Osteoblast (primary cell): ENCODE measurements at places on chromosomes 5 and 9.
A peak's percentile ranks its signal among the peaks of the same experiment; 100 is the strongest.

DNA sequence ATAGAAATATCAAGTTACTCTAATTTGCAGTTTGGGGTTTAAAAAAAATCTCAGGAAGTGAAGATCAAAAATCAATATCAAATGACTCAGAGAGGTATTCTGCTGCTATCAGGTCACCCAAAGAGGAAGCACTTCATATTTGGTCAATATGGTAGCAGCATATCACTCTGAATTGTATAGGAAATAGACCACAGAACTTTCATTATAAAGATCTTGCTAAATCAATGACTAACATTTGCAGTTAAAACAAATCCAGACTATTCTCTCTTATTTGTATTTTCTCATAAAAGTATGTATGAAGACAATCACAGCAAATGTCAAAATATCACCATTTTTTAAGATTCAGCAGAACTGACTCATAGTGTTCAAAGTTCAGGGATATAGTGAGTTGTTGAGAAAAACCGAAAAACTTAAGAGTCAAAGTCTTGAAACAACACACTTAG is 105.8 kb upstream of the PCSK1 start:
- no peak for DNase-seq

DNA sequence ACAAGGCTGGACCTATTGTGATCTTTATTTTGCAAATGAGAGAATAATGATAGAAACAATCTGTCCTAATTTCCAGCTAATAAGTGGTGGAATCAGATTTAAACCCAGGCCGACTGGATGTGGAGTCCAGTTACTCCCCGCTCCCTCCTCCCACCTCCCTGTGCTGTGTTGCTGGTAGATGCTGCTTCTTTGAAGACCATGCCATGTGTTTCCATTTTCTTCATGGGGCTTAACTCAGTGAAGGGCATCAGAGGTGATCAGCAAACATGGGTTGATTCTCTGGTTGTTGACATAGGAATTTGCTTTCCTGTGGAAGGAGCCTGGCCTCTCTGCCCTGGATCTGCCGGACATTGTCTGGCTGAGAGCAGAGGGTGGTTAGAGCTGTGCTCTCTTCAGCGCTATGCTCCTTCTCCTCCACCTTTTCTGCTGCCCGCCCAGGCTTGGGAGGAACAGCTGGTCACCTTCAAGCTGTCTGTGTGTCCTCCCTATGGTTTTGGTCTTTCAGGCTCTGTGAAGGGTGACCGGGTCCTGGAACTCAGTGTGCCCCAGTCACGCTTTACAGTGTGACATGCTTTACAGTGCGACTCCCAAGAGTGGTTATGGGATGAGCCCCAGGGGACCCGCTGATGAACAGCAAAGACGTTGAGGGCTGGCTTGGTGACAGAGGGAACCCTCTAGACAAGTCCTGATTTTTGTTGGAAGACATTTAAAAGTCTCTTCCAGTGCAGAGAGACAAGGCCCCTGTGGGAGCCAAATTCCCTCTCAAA is 68.4 kb upstream of the RPS23 start:
- DNase-seq: no peak

GRCh38 chr5:36502608-36503007 is 103.8 kb upstream of the SLC1A3 start:
- peak; percentile 66 for DNase-seq

DNA sequence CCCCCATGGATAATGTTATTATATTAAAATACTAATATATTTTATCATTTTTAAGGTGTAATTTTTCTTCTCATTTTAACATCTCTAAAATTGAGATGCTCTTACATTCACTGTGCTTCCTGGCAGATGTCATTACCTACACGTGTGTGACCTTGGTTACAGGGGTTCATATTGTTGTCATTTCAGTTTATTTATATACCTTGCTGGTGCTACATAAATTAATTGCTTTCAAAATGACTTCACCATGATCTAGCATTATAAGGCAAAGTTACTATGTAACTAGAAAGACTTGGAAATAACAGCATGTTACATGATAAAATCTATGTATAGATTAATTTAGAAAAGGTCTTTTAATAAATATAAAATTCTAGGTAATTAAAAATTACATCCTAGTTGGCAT is 60.9 kb downstream of the ARHGEF28 start:
- no peak for DNase-seq

GRCh38 chr9:6766606-6767005 is 8.8 kb downstream of the KDM4C start:
- DNase-seq: no peak

DNA sequence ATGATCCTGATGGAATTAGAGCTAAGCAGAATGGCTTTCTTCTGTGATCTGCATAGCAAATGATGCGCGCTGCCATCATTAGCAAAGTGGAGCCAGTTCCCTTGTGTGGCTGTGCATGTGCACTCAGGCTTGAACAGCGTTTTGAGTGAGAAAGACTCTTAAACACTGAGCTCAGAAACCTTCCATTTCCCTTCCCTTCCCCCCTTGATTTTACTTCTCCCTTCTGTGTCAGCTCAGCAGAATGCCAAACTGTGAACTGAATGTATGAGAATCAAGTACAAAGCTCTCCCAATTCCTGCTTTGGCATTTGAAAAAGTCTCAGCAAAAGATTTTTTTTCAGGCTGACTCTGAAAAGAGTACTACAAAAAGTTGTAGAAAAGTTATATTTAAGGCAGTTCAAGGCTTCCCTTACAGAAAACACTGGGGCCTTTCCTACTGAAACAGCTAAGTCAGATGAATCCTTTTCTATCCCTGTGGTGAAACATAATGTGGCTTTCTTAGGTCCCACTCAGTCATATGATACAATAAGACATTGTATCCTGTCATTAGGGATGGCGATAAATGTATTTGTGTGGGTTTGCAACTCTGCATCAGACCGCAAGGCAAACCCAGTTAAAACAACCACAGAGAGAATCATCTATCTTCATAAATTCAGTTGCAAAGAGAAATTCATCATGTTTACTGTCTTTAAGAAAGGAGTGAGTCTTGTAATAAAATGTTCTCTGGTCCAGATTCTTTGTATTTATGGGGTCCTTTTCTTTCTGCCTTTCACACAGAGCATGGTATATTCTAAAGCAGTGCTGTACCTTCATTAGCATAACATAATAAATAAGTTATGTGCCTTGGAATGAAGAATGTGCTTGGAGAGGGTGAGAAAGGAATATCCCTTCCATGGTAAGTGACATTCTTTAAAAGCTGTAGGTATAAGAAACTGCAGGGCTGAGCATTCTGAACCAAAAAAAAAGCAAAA is 222.6 kb downstream of the CAAP1 start:
- DNase-seq: no peak
